Activated CD8-positive, alpha-beta memory T cell treated with anti-CD3 and anti-CD28 coated beads for 24 hours (primary cell): ENCODE measurements at places on chromosomes 16 and 17.

DNA sequence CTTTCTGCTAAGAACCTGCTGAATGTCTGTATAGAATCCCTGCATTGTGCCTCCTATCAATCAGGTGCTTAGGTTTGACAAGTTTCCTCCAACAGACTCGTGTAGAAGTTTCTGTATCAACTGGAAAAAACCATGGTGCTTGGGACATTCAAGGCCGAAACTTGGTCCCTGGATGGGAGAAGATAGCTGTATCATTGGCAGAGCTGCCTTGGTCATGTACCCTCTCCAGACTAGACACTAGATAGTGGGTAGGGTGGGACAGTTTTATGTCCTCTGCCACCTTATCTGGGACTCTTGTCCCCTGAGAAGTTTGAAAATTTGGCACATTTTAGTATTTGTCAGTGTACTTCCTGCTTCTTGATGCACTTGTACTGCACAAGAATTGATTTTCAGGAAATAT, 520.8 kb downstream of the WWOX start:
- DNase-seq = no peak

DNA sequence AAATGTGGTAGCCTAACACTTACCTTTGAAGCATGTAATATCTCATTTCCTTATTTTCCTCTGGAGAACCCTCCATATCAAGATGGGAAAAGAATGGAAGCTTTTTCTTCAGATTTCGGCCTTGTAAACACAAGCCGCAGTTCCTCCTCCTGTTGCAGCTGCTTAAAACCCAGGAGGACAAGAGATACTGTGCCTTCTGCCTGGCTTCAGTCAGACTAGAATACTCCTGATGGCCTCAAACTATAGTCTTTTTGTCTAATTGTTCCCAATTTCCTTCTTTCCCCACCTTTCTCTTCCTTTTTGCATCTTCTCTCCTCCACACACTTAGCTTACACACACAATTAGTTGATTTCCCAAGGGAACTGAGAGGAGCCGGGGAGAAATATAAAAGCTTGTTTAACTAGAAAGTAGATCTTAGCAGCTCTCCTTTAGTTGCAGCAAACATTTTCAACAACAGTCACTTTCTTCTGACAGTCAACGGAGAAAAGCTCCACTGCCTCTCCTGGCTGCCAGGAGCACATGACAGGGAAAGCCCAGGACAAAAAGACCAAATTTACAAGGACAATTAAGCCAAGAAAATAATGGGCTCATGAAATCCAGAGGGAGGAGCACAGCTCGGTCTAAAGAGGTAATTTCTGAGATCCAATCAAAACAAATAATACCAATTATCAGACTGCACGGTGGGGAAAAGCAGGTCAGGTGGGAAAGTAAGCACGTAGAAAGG, 76.4 kb upstream of the C17orf78 start:
- no peak for DNase-seq

- peak; percentile 71 for DNase-seq
Measured at GRCh38 chr16:69469807-69470561, 45.6 kb downstream of the CYB5B start.

- no peak for DNase-seq
Measured at GRCh38 chr16:87583453-87584131, 18.7 kb upstream of the JPH3 start.

DNA sequence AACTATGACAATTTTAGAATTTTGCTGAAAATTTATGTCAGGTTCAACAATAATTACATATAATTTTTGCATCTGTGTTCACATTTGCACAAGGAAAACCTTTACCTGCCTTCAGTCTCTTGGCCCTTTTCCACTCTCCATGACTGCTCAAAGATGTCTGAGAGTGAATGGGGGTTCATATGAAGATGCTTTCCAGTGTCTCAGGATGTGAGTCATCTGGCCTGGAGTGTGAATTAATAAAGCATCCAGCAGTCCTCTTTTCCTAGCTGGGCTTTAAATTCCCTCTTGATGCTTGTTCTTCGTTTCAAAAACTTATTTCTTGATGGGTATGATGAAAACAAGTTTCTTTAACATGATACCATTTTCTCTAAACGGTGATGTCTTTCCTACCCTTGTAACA, 99.9 kb downstream of the CDK5R1 start:
- DNase-seq = no peak

DNA sequence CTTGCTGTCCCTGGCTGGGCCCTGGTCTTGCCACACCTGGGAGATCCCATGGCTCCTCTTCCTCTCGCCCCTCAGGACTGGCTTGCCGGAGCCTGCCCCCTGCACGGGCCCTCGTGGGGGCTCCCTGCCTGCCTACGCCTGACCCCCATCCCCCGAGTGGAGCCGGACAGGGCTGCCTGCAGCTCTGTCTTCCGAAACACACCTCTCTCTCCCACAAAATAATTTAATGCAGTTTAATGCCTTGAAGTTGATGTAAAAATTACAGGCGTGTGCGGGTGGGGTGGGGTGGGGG, 22.4 kb upstream of the SLC38A10 start:
- DNase-seq = no peak

DNA sequence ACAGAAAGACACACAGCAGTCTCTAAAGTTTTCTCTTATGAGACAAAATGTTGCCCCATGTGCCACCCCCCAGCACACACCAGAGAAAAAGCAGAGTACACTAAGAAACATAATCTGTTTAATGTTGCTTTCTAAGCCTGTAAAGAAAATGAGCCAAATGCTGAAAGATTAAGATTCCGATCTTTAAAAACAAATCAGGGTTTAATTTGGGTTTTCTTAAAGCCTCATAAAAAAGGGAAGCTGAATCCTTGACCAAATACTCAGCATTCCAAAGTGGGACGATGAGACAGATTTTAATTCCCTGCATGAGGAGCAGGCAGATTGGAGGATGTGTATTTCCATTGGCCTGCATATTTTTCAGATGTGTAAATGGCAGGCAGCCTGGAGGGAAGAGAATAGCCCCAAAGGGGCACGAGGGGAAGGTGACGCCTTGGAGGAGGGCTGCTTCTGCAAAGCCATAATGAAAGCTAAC, 118.4 kb downstream of the COPRS start:
- no peak for DNase-seq

DNA sequence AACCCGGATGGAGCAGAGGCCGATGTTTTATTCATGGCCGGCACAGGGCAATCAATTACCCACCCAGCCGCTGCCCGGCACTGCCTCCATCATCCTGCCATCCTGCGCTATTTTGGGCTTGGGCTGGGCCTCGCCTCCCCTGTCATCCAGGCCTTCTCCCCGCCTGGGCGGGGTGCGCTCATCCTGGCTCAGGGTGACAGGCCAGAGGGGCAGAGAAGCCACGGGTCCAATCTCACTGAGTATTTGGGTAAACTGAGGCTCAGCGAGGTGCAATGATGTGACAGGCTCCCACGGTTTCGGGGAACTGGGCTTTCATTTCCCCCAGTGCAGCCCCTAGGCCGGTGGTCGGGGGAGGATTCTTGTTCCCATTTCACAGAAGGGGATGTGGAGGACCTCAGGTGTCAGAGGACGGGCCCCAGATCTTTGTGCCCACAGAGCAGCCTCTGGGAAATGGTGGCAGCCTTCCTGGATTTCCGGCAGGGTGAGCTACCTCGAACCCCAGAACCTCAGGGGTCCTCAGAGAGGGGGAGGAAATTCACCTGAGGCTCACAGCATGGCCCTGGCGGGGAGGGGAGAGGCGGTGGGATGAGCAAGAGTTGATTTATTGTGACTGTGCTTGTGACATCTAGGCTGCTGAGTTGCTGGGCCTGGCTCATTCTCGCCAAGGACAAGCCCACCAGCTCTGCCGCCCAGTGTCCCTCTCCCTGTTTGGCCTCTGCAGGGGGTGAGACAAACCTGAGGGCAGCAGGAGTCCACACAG, 23.8 kb upstream of the KCNJ12 start:
- no peak for DNase-seq

GRCh38 chr16:80718480-80719220, 85.7 kb downstream of the CDYL2 start:
- no peak for DNase-seq

DNA sequence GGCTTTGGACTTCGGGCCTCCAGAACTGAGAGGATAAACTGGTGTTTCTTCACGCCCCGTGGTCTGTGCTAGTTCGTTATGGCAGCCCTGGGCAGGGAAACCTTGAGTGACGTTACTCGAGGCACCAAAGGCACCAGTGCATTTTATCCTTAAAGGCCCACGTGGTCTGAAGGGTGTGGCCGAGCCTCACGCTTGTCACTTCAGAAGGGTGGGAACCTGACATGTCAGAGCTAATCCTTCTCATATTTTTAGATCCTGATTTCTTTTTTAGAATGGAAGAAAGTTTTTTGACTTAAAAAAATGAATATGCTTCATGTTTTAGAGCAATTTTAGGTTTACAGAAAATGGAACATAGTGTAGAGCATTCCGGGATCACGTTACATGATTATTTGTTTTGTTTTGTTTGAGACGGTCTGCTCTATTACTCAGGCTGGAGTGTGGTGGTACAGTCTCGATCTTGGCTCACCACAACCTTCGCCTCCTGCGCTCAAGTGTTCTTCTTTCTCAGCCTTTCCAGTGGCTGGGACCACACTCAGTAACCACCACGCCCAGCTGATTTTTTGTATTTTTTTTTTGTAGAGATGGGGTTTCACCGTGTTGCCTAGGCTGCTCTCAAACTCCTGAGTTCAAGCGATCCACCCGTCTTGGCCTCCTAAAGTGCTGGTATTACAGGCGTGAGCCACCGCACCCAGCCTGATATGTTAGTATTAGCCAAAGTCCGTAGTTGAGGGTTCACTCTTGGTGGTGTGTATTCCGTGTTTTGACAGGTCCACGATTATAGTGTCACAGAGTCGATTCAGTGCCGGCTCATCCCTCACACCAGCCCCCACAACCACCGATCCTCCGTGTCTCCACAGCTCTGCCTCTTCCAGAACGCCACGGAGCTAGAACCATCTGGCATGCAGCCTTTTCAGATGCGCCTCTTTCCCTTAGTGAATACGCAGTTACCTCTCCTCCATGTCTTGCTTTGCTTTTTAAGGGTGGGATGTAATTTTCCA, 47.9 kb downstream of the RAB11FIP3 start:
- DNase-seq = no peak

DNA sequence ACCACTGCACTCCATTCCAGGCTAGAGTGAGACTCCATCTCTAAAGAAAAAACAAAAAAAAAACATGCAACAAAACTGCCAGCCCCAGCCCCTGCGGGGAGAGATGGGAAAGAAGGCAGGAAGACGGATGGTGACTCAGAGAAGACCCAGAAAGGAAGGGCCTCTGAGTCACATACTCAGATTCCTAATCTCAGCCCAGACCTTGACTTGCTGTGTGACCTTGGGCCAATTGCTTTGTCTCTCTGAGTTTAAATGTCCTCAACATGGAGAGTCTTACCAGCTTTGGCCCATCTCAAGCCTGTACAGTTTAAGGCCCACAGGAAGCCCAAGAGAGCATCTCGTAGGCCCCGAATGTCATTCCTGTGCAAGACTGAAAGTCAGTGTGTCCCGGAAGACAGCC, 86.5 kb upstream of the LHX1 start:
- DNase-seq = no peak

DNA sequence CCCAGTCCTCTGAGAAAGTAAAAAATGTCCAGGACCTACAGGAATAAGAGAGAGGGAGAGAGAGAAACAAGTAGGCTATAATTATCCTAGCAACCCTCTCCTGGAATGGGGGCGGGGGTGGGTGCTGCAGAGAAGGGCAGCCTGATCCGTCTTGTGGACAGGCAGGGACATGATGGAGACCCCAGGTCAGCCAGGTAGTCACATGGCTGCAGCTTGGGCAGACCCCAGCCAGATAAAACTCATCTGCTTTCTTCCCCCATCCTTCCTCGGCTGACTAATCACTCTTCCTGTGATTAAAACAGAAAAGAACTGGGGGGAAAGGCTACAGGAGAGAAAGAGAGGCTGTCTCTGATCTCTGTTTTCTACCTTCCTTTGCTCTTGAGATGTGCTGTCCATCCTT, 32.6 kb downstream of the COPZ2 start:
- DNase-seq = no peak

GRCh38 chr17:45573924-45574770, 83.6 kb upstream of the PLEKHM1 start:
- no peak for DNase-seq

GRCh38 chr16:75929046-75929445, 202.8 kb upstream of the CPHXL start:
- no peak for DNase-seq

DNA sequence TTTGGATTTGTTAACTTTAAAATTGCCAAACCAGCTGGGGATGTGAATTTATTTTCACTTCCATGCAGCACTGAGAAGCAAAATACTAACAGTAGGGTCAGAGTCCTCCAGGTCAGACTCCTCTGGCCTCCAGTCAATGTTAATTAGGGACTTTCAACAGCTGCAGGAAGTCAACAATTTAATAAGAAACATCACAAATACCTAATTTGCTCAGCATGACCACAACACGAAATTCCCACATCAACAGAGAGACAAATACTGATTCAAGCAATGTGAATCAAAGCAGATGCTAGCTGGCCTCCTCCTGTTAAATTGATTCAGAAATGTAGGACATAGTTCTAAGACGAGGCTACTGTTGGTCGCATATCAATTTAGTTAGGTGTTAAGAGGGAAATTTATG, 111.7 kb downstream of the ABCA8 start:
- DNase-seq = no peak

DNA sequence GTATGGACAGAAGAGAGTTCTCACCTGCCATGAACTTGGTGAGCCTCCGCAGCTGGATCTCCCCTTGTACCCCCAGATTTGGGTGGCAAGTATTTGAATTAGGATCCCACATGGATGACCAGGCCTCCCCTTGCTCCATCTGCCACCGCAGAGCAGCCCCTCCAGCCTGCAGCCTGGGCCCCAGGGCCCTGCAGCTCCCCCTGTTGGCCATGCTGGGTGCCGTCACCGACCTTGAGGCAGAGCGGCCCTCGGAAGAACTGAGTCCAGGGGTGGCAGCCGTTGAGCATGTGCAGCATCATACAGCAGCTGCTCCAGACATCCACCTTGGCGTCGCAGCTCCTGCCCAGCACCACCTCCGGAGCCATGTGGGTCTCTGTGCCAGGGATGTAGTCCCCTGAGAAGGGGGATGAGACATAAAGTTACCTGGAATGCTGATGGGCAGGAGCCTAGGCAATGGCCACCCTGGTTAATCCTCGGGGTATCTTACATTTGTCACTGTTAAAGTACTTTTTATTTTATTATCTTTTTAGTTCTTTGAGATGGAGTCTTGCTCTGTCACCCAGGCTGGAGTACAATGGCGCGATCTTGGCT, 9.0 kb upstream of the SPATA32 start:
- DNase-seq = peak; percentile 82

- no peak for DNase-seq
Measured at GRCh38 chr17:35064516-35065215, 1.2 kb upstream of the RFFL start.

DNA sequence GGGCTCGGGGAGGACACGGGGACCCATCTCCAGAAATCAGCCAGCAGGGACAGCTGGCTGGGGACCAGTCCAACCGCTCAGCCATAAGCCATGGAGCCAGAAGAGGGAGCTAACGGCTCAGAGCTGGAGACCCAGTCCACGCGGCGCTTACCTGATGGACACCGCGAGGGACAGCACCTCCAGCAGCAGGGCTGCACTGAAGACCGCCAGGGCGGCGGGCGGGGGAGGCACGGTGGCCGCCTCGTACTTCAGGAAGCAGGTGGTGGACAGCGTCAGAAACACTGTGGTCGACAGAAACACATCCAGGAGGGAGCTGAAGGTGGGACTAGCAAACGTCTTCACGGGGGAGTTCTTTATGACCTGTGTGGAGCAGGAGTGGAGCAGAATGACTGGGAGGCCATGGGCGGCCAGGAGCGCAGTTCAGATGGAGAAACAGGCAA, 102.6 kb upstream of the CREBBP start:
- DNase-seq = peak; percentile 75

- DNase-seq = no peak
Measured at GRCh38 chr17:82675476-82676245, 22.8 kb downstream of the RAB40B start.
